Ovary (tissue), 10 donors: ENCODE measurements at places on chromosomes 7 and 10. TPM values are rescaled to one million over a fixed set of nuclear protein-coding genes. Genes with fewer than 3 reads are reported as not detected.

Gene SFXN3
- 28.3 TPM for total RNA-seq

Gene CALHM3
- not detected for total RNA-seq

Gene GIMAP5
- total RNA-seq: 1.7 TPM

DNA sequence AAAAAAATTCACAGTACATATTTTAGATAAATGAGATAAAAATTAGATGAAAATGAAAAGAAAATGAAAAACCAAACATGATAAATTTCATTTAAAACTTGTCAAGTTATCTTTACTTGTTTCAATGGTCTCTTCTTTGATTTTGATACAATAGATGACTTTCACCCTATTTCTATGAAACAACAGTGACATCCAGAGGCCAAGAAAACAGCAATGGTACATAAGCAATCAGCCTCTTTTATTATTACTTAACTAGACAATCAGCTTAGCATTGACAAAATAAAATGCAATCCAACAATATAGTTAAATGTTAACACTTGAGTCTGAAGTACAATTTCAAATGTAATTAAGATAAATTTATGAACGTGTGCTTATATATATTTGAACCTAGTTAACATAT lies 74.8 kb upstream of the GPR37 start:
- no peaks in the 10 kb centered on the region for H3K27me3 ChIP-seq
- H3K27ac ChIP-seq: no peak overlapping the region
- no peak overlapping the region for H3K4me3 ChIP-seq
- H3K36me3 ChIP-seq: no peaks in the 10 kb centered on the region
- DNase-seq: no peak
- H3K4me1 ChIP-seq: no peaks in the 10 kb centered on the region

DNA sequence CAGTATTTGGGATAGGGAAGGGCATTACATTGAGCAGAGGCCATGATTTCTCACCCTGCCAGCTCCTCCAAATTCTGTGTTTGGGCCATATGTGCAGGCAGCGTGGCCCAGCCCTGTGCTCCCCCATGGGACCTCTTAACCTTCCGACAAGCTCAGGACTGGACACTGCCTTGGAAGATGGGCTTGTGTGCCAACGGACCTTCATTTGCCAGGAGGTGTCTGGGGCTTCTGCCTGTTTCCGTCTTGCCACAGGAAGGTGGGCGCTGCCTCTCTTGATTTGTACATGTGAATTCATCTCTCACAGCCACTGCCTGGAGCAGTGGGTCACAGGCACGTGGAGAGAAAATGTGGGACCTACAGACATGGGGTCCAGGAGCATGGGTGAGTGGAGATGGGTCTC lies 272.6 kb downstream of the CCSER2 start:
- H3K27ac ChIP-seq: no peak overlapping the region
- no peaks in the 10 kb centered on the region for H3K27me3 ChIP-seq
- H3K4me3 ChIP-seq: no peak overlapping the region
- no peaks in the 10 kb centered on the region for H3K4me1 ChIP-seq
- H3K36me3 ChIP-seq: no peaks in the 10 kb centered on the region

DNA sequence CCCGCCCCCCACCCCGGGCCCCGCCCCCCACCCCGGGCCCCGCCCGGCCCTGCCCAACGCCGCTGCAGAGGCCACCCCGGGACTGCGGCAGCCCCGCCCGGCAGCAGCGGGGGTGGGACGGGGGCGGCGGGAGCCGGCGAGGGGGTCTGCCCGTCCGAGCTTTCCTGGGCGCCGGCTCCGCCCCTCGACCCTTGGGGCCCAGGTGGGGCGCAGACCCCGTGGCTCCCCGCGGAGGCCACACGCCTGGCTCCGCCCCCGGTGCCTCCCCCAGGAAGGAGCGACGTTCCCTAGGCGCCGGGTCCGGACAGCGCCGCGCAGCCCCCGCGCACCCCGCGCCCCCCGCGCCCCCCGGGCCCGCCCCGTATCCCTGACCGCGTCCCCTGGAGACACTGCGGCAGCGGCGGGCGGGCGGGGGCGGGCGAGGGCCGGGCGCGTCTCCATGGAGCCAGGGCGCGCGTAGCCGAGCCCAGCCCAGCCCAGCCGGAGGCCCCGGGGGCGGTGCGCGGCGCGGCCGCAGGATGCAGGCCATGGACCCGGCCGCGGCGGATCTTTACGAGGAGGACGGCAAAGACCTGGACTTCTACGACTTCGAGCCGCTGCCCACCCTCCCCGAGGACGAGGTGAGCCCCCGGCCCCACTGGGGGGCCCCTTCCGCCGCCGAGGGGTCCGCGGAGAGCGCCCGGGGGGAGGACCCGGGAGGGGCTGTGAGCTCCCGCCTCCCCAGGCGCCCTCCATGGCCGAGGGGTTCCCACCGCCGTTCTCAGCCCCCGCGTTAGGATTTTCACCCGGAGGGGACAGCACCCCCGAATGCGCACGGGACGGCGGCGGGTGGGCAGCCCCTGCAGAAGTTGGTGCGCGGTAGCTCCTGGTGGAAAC lies at the start of gene KNDC1:
KNDC1 (plus strand) TSS at position 270 of the 876 bp plus-strand sequence; CDS start at position 519, 249 bp downstream.
- H3K4me1 ChIP-seq: peaks cover 9% of the 10 kb centered on the region
- no peaks in the 10 kb centered on the region for H3K36me3 ChIP-seq
- H3K27me3 ChIP-seq: no peaks in the 10 kb centered on the region

- no peak for DNase-seq
- no peaks in the 10 kb centered on the region for H3K36me3 ChIP-seq
- H3K27ac ChIP-seq: no peak overlapping the region
- no peaks in the 10 kb centered on the region for H3K4me1 ChIP-seq
- H3K27me3 ChIP-seq: no peaks in the 10 kb centered on the region
- no peak overlapping the region for H3K4me3 ChIP-seq
Measured at GRCh38 chr7:92602352-92603088, 12.3 kb upstream of the FAM133B start.

- no peaks in the 10 kb centered on the region for H3K36me3 ChIP-seq
- H3K4me3 ChIP-seq: no peak overlapping the region
- no peaks in the 10 kb centered on the region for H3K27me3 ChIP-seq
- no peak overlapping the region for H3K27ac ChIP-seq
- no peaks in the 10 kb centered on the region for H3K4me1 ChIP-seq
Measured at GRCh38 chr10:65968871-65969270, 957.0 kb upstream of the LRRTM3 start.

DNA sequence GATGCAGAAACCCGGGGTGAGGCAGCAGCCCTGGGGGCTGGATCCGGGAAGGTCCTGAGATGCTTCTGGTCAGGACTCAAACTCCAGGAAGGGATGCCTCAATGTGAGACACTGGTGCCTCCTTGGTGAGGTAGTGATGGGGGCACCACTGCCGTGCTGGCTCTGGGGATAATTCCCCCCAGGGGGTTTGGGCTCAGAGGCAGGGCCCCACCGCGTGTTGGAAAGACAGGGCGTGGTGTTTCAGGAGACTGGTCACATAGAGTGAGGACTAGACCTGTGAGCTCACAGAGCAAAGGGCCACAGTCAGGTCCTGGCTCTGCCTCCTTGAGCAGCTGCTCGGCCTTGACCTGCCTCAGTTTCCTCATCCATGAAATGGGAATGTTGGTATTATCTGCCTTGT lies 361.9 kb downstream of the GLRX3 start:
- no peaks in the 10 kb centered on the region for H3K27me3 ChIP-seq
- no peaks in the 10 kb centered on the region for H3K36me3 ChIP-seq
- no peak overlapping the region for H3K4me3 ChIP-seq

GRCh38 chr7:46512891-46513413 lies 591.9 kb upstream of the IGFBP3 start:
- no peaks in the 10 kb centered on the region for H3K36me3 ChIP-seq
- no peaks in the 10 kb centered on the region for H3K4me1 ChIP-seq

DNA sequence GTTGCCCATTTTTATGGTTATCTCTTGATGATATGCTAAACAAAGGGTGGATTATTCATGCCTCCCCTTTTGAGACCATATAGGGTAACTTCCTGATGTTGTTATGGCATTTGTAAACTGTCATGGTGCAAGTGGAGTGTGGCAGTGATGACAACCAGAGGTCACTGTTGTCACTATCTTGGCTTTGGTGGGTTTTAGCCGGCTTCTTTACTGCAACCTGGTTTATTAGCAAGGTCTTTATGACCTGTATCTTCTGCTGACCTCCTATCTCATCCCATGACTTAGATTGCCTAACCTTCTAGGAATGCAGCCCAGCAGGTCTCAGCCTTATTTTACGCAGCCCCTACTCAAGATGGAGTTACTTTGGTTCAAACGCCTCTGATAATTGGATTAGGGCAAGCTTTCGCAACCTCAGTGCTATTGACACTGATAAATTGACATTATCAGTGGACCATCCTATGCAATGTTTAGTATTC lies 36.9 kb downstream of the BAG3 start:
- no peak overlapping the region for H3K27ac ChIP-seq
- no peak for DNase-seq
- H3K4me1 ChIP-seq: no peaks in the 10 kb centered on the region
- no peaks in the 10 kb centered on the region for H3K36me3 ChIP-seq

DNA sequence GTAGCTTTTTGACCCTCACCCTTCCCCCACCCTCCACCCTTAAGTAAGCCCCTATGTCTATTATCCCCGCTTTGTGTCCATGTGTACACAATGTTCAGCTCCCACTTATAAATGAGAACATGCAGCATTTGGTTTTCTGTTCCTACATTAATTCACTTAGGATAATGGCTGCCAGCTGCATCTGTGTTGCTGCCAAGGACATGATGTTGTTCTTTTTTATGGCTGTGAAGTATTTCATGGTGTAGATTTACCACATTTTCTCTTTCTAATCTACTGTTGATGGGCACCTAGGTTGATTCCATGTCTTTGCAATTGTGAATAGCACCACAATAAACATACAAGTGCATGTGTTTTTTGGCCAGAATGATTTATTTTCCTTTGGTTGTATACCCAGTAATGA lies 232.2 kb downstream of the CACNA2D1 start:
- no peak overlapping the region for H3K4me3 ChIP-seq
- H3K27me3 ChIP-seq: no peaks in the 10 kb centered on the region
- no peak for DNase-seq
- peaks cover 6% of the 10 kb centered on the region for H3K4me1 ChIP-seq
- H3K36me3 ChIP-seq: no peaks in the 10 kb centered on the region
